Anterior cingulate cortex (tissue), 58 donors: ENCODE measurements at places on chromosomes 11 and 22.

DNA sequence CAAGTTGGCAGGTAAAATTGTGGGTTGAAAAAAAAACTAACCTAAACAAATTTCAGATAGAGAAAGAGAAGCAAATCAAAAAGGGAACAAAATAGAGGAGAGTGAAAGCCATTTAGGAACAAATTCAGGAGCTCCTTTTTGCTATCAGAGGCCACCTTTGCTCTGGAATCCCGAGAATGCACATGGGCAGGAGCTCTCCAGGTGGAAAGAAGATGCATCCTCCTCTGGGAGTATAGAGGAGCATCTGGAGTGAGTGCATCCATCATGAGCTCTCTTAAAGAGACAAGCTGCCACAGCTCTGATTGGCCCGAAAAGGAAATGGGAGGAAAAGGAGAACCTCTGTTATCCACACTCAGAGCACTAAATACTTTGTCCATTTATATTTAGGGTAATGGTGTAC, 26.3 kb downstream of the MRGPRX1 start:
- DNase-seq = no peak

GRCh38 chr11:64767344-64768299, 7.8 kb upstream of the PYGM start:
- DNase-seq = no peak

DNA sequence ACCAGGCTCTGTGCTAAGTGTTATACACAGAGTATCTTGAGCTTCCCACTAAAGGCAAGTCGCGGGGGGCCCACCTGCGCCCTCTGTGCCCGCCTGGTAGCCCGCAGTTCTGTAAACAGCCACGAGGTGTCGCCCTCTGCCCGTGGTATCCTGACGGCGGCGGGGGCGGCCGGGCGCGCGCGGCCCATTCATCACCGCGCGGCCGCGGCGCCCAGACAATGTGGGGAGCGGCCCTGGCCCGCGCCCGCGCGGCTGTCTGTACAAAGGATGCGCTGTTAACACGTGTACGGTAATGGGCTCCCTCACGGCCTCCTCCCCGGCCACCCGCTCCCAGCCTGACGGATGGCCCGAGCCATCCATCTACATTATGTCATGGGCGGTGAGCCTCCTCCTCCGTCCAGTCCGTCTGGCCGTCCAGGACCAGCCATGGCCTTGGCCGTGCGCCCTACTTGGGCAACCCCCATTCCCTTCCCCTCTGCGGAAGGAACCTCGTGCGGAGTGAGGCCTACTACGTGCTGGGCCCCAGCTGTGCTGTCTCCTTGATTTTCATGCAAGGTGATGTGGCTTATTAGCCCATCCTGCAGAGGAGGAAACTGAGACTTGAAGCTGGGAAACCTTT, 99.4 kb downstream of the MIAT start:
- DNase-seq = peak; percentile 31

DNA sequence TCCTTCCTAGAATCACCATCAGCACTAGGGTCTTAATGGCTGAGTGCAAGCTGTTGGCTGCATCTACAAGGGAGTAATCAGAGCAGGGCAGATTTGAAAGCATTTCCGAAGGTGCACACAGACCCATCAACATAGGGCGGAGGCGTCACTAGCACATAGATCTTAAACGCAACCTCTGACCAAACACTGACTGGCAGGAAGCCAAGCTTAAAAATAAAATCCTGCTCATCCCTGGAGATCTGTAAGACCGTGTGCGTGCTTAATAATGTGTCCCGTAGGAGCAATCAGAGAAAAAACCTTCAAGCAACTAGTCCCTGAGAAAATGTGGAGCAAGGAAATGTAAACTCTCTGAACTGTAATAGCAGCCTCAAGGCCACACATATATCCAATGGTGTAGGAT, 470.5 kb downstream of the ETS1 start:
- no peak for DNase-seq

GRCh38 chr11:93143186-93143585, 54.6 kb downstream of the SLC36A4 start:
- DNase-seq = no peak

GRCh38 chr11:127485541-127485940, 485.0 kb upstream of the KIRREL3 start:
- DNase-seq = no peak

DNA sequence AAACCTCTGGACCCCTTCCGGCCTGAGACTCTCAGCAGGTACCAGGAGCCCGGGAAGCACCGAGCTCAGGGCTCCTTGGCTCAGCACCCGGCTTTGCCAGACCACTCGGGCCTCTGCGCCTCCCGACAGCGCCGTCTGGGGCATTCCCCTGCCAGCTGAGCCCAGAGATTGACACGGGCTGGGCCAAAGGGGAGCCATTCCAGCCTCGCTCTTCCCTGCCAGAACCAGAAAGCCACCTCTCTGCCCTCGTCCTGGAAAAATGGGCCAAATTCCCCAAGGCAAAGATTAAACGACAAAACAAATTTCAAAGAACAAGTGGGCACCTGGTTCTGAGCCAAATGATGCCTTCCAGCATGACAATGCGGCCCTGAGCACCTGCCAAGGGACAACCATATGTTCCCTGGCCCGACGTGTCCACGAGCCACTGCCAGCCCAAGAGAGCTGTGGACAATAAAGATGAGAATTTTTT, 59.3 kb downstream of the CELSR1 start:
- no peak for DNase-seq

GRCh38 chr11:41247621-41248020, 211.8 kb downstream of the LRRC4C start:
- DNase-seq = no peak

GRCh38 chr11:80980227-80980626, 1539.4 kb upstream of the TENM4 start:
- DNase-seq = no peak

GRCh38 chr11:34380696-34381095, 22.9 kb upstream of the ABTB2 start:
- DNase-seq = no peak

GRCh38 chr11:41579546-41579945, 120.1 kb upstream of the LRRC4C start:
- DNase-seq = no peak

- no peak for DNase-seq
Observed at GRCh38 chr11:27512238-27512637, 5.7 kb upstream of the LIN7C start.
